ENCODE measurements at places on chromosomes 11 and 22.
A peak's percentile ranks its signal among the peaks of the same experiment; 100 is the strongest.

DNA sequence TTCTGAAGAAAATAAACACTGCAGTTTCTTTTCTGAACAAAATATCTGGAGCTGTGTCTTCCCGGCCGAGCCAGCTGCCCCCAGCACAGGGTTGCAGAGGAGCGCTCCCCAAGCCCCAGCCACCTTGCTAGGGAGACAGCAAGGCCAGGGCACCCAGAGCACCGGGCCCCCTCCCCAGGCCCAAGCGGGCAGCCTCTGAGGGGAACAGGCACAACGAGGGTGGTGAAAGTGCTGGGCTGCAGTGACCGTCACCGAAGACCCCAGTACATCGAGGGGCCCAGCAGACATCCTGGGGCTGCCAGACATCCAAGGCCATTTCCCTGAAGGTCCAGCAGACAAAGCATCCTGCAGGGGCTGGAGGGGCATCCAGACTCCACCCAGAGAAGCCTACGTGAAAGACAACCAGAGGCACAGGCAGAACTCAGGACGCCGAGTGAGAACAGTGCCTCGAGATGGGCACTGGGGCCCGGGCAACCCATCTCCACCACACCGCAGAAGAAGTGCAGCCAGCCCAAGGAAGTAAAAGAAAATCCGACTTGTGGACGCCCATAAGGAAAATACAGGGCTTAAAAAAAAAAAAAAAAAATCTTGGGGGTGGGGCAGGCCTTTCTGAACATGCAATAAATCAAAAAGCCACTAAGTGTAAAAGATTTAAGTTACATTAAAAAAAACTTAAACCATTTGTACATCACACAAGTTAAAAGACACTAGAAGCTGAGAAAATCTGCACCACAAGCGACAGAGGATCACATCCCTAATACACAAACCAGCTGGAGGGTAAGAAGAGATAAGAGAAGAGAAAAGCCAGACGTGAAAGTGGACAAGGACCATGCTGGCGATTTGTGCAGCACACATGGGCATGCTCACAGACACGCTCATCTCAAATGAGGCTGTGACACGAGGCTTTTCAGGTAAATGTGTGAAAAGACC is 36.0 kb upstream of the COMT start:
- DNase-seq: no peak

DNA sequence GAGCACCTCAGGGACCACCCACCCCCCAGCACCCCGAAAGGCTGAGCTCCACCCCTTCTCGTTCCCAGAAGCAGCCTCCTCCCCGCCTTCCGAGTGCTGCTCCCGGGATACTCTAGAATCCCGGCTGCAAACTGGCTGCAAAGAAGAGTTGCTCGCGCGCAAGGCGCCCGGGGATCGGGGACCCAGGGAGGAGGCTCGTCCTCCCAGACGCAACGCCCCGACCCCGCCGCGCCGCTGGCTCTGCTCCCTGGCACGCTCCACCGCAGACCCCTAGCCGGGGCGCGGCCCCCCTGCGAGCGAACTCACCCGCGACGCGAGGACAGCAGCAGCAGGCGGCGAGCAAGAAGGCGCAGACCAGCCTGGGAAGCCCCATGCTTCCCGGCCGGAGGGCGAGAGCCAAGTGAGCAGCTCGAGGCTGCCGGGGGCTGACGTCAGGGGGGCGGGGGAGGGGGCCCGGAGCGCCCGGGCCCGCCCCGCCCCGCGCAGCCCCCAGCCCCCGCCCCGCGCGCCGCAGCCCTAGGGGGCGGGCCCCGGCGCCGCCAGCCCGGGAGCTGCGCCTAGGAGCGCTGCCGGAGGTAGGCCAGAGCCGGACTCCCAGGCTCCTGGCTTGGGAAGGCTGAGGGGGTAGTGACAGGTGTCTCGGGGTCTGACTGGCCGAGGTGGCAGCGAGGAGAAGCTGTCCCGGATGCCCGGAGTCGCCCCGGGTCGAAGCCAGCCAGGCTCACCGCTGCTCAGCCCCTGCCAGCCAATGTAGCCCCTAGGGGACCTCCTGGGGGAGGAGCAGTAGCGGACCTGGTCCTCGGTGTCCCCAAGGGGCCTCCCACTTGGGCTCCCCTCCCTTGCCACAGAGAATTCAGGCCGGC is at the start of gene MCAM:
TSS of gene MCAM (minus strand) at position 402 of the 863 bp plus-strand sequence. CDS start at position 373, 29 bp downstream.
- no peak for DNase-seq

DNA sequence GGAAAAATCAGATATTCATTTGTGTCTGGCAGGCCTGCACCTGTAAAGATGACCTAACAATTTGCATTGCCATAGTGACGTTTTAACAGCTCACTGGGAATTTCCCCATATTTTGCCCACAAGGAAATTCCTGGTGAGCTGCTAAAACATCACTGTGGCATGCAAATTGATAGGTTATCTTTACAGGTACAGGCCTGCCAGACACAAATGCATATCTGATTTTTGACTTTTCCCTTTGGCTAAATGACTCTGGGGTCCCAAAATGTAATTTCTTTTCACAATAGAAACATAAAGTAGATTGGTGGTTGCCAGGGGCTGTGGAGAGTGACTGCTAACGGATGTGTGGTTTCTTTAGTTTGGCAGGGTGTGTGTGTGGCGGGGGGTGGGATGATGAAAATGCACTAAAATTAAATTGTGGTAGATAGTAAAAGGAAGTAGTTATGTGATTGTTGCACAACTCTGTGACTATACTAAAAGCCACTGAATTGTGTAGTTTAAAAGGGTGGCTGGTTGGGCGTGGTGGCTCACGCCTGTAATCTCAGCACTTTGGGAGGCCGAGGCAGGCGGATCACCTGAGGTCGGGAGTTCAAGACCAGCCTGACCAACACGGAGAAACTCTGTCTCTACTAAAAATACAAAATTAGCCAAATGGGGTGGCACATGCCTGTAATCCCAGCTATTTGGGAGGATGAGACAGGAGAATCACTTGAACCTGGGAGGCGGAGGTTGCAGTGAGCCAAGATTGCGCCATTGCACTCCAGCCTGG is 18.5 kb upstream of the FEZ1 start:
- peak; percentile 19 for DNase-seq

GRCh38 chr22:39745789-39746188 is 147.8 kb downstream of the ENTHD1 start:
- no peak for DNase-seq

DNA sequence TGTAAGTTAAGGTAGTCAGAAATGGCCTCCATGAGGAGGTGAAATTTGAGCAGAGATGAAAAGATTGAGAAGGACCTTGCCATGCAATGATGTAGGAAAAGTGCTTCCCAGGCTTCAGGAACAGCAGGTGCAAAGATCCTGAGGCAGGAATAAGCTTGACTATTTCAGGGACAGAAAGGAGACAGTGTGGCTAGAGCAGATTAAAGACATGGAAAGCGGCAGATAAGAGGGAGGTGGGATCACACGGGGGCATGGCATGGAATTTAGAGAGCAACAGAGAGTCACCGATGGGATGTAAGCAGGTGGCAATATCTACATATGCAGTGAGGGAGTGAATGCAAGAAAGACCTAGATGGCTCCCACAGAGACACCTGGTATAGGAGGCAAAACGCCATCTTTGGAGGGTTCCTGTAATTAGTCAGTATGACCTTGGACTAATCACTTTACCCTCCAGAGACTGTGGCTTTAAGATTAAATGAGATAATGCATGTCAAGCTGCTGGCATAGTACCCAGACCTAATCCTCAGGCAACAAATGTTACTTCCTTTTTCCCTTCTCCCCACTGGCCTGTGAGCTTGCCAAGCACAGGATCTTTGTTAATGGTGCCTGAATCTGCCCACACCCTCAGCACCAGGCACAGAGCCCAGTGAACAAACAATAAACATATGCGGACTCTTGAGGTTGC is 24.6 kb upstream of the ACER3 start:
- DNase-seq: no peak

GRCh38 chr22:37428649-37429586 is 1.6 kb upstream of the ELFN2 start:
- peak; percentile 25 for DNase-seq

GRCh38 chr11:19777377-19778102 is 64.9 kb downstream of the NAV2 start:
- DNase-seq: no peak

DNA sequence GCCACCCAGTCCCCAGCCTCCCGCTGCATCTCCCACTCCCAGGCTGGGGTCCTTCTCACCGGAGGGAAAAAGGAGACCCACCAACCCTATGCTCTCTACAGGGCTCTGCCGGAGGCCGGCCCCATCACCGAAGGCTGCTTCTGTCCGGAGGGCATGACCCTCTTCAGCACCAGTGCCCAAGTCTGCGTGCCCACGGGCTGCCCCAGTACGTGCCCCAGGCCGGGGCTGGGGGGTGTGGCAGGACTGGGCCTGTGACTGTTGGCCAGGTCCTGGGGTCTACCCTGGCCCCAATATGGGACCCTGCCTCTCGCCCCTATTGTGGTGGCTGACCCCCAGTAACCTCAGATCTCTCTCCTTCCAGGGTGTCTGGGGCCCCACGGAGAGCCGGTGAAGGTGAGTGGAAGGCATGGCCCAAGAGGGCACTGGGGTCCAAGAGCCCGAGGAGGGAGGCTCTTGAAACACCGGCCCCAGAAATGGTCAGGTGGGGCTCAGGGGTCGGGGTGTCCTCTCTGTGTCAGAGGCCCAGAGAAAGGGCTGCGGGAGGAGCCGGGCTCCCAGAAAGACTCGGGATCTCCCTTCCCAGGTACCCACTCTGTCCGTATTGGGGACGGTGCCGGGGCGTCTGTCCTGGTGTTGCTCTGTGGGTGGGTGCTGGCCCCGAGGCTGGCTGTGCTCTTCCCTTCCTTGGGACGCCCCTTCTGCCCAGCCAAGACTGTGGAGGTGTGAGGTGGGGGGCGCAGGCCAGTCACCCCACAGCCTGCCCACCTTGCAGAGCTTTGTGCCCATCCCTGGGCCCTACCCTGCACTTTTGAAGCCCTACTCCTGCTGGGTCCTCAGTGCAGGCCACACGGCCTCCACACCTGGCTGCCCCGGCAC is 26.1 kb upstream of the MUC5B start:
- no peak for DNase-seq

- DNase-seq: no peak
Measured at GRCh38 chr11:64130618-64131017, 35.3 kb downstream of the MACROD1 start.

DNA sequence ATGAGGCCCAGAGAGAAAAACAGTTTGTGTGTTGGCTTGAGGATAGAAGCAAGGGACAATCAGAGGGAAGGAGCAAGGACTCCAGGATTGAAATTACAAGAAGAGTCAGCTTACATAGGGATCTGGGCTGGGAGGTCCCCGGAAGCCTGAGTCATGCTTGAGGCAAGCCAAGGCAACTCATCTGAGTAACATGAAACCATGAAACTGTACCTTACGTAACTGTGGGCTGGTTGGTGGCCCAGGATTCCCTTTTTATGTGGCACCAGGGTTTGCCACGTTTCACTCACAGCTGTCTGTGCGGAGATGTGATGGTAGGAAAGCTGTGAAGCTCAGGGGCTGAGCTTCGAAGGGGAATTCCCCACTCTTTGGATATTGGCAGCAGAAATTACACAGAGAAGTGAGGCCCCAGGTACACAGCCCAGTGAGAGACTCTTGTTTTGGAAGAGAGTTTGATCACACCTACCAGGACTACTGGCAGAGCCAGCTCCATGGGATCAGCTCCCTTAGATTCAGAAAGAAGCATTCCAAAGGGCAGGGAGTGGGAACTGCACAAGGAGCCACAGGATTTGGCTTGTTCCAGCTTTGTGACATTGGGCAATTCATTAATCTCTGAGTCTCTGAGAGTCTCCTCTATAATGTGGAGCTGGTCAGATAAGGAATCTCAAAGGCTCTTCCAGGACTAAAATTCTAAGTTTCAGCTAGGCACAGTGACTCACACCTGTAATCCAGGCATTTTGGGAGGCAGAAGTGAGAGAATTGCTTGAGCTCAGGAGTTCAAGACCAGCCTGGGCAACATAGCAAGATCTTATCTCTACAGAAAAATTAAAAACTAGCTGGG is 7.8 kb downstream of the SLC5A1 start:
- no peak for DNase-seq
